ENCODE measurements at places on chromosomes 2 and 18.

- DNase-seq: no peak
These were observed 14.2 kb downstream of the ECEL1 start for GRCh38 chr2:232473467-232473890.

DNA sequence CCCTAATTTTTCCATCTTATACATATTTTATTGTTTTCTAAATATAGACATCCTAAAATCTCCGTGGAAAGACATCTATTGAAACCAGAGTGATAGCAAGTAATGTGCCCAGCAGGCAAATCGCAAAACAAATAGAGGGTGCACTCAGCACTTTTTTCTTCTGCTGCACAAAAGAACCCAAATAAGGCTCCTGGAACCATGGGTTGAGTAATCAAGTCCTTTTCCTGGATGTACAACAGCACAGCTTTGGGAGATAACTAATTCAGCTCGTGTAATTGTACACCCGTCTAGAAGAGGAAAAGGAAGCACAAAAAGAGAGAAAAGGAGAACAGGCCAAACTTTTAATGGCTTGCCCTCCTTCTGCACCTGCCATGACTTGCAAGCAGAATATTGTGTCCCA is 126.9 kb upstream of the TLK1 start:
- DNase-seq: no peak

DNA sequence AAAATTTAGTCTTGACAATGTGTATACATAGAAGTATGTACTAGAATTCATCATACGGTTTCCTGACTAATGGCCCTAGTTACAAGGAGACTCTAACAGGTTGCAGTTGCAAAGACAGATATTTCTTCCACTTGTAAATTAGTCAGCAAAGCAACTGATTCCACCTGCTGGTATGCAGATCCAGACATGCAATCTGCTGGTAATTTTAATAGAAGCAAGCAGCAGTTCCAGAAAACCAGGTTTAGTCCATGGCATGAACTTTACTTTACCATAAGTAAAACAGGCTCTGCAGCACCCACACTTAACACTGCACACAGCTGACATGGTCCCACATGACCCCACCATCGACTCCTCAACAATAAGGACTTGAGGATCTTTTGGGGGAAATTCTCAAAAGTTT is 110.9 kb upstream of the SP3 start:
- DNase-seq: no peak

DNA sequence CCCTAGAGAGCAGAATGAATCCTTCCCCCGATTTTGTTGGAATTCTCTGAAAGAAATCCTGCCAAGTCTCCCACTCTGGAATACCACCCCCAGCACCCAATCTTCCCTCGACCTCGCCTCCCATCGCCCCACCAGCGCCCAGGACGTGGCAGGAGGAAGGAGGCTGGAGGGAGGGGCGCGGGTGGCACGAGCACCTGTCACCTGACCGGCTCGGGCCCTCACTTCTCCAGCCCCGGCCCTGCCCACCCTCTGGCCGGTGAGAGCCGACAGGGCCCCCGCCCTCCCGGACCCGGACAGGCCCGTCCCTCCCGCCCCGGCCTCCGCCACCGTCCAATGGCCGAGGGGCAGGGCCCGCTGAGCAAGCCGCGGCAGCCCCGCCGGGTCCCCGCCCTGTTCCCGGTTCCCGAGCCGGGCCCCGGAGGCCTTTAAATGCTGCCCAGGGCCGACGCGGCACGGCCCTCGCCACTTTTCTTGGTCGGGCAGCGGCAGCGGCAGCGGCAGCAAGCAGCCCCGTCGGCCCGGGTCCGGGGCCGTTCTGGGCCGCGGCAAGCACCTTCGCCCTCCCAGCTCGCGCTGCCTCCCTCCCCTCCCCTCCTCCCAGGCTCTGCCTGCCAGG is at the start of gene LGALSL:
LGALSL (plus strand) TSS at position 393 of the 616 bp plus-strand sequence. CDS start 384 bp downstream, outside the sequence.
- peak; percentile 54 for DNase-seq

GRCh38 chr18:36744261-36744876 is 84.4 kb downstream of the TPGS2 start:
- peak; percentile 58 for DNase-seq

GRCh38 chr18:61939046-61939674 is 46.4 kb upstream of the RNF152 start:
- DNase-seq: no peak
